HTR-8/SVneo (cell line): ENCODE measurements at places on chromosomes 3 and 15.

DNA sequence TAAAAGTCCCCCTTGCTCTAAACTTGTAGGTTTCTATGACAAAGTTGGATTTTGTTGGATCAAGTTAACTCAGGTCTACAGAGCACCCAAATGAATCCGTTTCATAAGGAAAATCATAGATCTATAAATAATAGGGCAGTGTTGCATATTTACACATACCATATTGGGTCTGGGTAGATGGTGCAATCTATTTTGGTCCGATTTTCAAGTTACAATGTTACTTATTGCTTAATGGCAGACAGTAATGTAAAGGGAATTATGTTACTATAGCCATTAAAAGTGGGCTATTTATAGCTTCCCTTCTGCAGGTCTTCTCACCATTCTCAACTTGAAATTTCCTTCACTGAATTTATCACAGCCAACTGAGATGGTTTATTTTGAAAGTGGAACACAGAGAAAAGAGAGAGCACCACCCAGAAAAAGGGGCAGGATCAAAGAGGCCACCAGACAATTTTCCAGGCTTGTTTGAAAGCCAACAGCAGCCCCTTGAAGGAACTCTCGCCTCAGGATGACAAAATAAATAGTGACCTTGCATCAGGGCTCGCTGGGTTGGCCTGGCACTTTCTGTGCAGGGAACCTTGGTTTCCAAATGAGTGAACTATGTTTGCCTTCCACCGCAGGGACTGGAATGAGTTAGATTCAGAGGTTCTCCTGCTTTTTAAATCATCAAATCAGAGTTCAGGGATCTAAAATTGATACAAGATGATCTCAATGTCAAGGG lies 260.2 kb upstream of the HES1 start:
- DNase-seq, result no peak

- no peak for DNase-seq
Measured at GRCh38 chr15:82060817-82061216, 15.0 kb upstream of the MEX3B start.

- DNase-seq, result no peak
Measured at GRCh38 chr15:72796210-72796514, 12.6 kb upstream of the ADPGK start.

GRCh38 chr3:37892927-37893600 lies 31.4 kb downstream of the CTDSPL start:
- DNase-seq, result no peak

- DNase-seq, result no peak
Measured at GRCh38 chr15:74417670-74418069, 16.1 kb downstream of the SEMA7A start.
